ENCODE measurements at places on chromosomes 5 and 9.

GRCh38 chr9:35357116-35357515 is 132.8 kb upstream of the RUSC2 start:
- DNase-seq = no peak

DNA sequence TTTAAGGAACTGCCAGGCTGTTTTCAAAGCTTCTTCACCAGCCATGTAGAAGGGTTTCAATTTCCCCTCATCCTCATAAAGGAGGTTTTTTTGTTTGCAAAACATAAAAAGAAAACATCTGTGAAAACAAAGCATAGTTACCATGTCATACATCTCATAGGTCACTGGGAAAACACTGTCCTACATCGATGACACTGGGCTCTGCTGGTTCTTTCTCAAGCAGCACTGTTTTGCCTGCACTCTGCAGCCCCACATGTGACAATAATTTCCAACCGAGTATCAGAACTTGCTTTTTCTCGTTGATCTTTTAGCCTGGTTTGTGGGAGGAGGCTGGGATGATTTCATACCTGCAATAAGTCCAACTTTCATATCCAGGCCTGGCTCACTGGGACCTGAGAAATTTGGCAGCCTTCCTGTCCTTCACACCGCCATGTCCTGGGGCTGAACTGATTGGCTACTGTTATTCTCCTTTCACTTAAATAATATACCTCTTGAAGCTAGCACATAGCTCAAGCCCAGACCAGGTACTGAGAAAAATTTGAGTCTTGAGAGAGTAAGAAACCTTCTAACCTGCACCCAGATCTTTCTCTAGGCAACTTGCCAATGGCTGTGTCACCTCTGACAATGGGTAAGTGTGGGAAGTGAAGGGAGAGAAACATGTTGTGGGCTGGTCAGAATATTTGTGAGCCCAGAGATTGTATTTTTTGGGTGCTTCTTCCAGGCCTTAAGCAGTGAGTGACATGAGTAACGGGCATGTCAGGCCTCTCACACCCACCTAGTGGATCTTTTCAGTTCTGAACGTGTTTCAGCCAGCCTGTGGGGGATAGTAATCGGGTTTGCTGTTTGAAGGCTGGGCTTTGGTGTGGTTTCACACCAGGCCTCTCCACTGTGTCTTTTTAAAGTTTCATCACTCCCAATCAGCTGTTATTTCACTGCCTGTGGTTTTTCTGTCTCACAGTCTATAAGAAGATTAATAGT is 502.8 kb downstream of the NTRK2 start:
- DNase-seq = no peak

- DNase-seq = peak; percentile 7
Measured at GRCh38 chr9:34171753-34172535, 6.9 kb upstream of the UBAP1 start.

DNA sequence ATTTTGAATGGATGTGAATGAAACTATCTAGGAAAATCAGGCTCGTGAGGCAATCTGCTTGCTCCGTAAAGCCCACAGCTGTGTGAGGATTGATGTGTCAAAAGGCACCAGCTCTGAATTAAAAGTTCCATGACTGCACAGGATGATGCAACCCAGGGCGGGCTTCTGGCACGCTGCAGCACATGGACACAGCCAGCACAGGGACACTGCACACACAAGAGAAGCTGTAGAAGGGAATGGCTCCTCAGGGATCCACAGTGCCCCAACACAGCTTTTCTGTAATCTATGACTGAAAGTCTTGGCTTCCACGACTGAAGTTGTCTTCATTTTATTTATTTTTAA is 151.0 kb downstream of the GCNT1 start:
- DNase-seq = no peak

DNA sequence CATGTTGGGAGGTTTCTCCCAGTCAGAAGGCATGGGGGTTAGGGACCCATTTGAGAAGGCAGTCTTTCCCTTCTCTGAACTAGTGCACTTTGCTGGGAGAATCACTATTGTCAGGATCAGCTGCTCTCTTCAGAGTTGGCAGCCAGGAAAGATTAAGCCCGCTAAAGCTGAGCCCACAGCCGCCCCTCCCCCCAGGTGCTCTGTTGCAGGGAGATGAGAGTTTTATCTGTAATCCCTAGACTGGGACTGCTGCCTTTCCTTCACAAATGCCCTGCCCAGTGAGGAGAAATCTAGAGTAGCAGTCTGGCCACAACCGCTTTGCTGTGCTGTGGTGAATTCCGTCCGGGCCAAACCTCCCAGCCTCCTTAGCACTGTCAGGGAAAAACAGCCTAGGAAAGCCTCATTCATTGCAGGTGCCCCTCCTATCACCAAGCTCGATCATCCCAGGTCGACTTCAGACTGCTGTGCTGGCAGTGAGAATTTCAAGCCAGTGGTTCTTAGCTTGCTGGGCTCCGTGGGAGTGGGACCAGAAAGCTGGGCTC is 69.8 kb downstream of the CNTLN start:
- DNase-seq = no peak

DNA sequence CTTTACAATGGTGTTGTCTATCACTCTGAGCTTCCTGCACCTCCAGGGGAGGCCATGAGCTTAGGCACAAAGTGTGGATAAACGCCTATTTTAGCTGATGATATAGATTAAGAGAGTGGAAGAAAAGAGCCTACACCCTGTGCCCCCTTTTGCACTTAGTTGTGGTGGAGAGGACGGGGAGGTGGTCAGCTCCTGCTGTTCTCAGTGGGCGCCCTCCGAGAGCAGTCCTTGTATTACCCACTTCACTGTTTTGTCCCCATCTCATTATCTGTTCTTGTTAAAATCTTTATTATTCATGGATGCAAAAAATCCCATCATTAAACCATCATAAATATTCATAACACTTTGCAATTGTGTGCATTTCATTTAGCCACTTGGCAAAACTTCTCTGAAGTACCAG is 303.3 kb downstream of the EFNA5 start:
- DNase-seq = no peak

DNA sequence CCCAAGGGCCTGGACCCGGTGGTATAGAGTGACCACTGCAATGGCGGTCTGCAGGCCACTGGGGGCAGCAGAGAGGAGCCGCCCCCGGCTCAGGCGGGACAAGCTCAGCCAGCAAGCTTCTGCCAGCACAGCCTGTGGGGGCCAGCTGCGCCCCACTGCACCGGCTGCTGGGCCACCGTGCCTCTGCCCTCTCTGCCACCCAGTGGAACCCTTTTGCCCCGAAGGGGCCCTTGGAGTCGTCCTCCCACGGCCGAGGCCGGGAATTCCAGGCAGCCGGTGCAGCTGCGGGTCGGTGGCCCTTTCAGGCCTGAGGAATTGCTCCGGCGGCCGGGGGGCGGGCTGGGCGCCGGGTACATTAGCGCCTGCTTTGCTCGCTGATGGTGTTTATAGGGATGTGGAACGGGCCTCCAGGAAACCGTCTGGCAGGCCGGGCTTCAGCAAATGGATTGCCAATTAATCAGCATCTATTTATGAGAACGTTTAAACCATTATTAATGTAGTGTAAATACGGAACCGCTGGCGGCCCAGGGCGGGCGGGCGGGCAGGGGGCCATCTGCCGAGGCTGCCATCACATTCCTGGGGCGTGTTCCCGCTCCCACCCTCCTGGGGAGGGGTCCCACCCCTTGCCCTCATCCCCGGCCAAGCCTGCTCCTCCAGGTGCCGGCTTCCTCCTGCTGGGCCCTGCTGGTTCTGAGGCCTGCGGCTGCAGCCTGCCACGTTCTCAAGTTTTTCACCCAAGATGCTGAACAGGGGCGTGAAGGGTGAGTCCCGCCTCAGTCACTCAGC is 127.4 kb downstream of the BARX1 start:
- no peak for DNase-seq

DNA sequence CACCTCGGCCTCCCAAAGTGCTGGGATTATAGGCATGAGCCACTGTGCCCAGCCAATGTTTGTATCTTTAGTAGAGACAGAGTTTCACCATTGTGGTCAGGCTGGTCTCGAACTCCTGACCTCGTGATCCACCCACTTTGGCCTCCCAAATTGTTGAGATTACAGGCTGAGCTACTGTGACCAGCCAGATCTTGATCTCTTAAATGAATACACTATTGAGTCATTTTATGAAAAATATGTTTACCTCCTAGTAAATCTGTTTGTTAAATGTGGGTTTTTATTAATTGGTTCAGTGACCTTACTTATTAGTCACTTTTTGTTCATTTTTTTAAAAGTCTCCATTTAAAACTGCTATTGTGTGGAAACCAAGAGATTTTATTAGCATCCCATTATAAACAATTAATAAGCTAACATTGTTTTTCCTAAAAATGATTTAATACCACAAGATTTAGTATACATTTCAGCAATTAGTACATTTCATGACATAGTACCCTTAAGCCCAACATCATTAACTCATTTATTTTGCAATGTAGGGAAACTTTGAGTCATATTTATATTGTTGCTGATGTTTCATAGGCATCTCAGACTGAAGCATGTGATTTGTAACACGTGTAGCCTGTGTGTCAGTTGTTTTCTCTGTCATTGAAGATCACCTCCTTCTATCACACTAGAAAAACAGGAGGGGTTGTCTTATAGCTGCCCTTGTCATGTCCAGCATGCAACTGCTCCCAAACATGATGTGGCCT is 261.2 kb downstream of the TAF11L14 start:
- no peak for DNase-seq

DNA sequence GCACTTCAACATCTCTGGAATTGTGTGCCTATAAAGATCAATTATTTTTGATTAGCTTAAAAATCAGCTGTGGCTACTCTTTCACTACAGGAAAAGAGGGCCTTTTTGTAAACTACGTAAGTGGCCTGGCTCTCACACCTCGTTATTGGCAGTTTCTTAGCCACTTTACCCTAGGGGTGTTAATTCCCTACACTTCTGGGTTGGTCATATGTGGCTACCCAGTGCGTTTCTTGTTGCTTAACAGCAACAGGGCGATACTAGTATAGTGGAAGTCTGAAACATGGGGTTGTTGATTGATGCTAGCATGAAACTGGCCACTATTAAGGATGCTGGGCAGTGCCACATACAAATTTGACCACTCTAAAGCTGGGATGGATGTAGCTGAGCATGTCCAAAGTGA is 174.7 kb upstream of the CDH12 start:
- DNase-seq = no peak

DNA sequence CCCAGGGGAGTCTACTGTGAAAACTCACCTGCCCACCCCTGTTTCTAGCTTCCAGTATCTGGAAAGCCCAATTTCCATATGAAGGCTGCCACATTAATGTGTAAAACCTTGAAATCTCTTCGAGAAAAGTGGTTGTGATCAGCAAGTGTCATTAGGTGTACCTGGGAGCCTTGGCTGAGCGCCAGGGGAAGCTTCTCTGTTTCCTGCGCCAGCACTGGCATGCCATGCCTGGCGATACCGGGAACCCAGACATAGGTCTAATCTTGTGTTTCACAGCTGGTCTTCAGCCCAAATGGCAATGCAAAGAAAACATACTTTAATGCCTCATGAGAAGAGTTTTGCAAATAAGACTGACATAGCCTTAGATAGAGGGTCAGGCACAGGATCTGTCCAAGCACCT is 101.6 kb downstream of the TENT4A start:
- DNase-seq = no peak

DNA sequence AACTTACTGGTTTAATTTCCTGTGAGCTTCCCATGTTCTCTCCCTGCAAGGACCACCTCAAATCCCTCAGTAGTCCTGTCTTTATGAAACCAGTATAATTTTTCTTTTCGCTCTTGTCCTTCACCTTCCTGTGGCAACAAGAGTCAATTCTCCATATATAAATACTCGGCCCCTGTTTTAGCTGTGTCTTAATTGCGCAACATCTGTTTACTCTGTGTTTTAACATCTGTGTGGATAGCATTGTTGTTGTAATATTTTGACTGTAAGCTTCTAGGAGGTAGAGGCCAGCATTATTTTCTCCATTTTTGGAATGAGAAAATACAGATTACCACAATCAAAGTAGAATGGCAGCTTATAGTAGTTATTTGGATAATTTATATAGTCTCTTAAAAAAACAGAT is 30.2 kb upstream of the CDKN2B start:
- DNase-seq = no peak

GRCh38 chr5:33994845-33995244 is 10.4 kb upstream of the SLC45A2 start:
- no peak for DNase-seq

GRCh38 chr9:73613092-73613701 is 461.5 kb downstream of the ANXA1 start:
- no peak for DNase-seq

DNA sequence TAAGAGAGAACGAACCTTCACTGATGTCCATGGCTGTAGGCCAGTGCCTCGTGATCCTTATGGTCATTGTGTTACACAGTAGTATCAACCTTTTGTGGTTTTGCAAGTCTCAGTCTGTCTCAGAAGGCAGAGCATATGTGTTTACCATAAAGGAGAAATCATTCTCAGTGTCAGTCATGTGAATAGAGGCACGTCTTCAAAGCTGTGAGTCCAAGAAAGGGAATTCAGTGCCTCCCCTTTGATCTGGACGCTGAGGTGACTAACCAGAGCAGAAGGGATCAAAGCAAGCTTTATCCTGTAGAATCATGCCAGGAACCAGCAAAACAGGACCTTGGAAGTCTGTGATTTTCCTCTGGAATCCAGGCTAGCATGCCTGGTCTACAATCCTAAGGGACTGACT is 433.9 kb downstream of the DNAH5 start:
- DNase-seq = no peak

DNA sequence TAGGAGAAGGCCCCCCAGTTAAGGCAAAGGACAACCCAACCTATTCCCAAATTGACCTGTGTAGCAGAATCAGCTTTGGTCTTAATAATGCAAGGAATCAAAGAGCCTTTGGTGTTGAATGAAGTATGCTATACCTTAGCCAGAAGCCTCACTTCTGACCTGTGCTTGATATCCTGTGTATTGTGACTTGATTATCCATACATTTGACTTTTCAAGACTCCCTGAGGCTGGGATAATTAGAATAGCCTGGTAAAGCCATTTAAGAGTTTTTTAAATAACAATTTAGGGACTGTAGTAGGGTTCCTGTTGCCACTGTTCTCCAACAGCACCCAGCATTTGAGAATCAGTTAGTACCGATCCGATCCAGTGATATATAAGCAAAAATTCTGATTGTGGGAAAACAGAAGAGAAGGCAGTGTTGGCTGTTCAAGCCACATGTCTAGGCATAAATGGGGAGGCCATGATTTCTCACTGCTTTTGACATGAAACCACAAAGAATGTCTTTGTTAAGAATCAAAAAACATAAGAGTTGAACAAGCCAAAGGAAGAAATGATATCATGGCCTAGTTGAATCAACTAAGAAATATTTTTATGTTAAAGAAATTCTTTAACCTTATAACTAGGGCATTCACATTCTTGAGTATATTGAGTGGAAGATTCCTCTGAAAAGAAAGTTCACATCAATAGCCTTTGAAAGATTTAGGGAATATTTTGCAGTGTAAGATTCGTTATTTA is 98.9 kb downstream of the F2RL2 start:
- no peak for DNase-seq

GRCh38 chr5:149379177-149379761 is at the start of gene IL17B:
IL17B (minus strand) TSS chr5:149379292; CDS start chr5:149379225, 67 bp downstream.
- no peak for DNase-seq

GRCh38 chr5:96648023-96648422 is 14.2 kb upstream of the CAST start:
- DNase-seq = no peak

DNA sequence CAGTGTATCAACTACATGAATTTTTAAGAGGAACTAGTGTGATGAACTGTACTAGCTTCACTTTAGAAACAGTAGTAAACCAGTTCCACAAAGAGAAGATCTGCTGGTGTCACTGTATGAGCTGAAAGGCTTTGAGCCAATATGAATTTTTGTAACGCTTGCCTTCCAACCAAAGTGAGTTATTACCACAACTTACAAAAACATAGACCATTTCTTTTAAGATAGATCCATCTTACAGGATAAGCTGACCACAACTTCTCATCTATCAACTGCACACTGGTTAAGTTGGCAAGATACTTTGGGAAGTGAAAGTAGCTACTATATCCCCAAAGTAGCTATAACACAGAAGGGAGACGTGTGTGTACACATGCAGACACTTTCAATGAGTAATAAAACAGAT is 849.6 kb upstream of the DMAC1 start:
- no peak for DNase-seq

All from stimulated activated CD4-positive, alpha-beta T cell treated with anti-CD3 and anti-CD28 coated beads, Interleukin-4, amount 100 ng/mL, for 4 hours (primary cell).